Esophagus muscularis mucosa (tissue), 4 donors: ENCODE measurements at places on chromosomes 4 and X. TPM values are rescaled to one million over a fixed set of nuclear protein-coding genes. Genes with fewer than 3 reads are reported as not detected.

Gene KIT
- total RNA-seq, result 74.2 TPM

GRCh38 chr4:4609622-4610334 lies 67.9 kb upstream of the STX18 start:
- DNase-seq, result no peak

GRCh38 chrX:111823703-111824102 lies 52.3 kb upstream of the TRPC5OS start:
- DNase-seq, result no peak

Gene SHOX
- not detected for total RNA-seq

Gene RTL3
- 1.7 TPM for total RNA-seq

GRCh38 chr4:126939401-126939800 lies 693.4 kb upstream of the INTU start:
- no peak for DNase-seq

Gene HSD17B13
- total RNA-seq, result 0.80 TPM

Gene PNMA5
- total RNA-seq, result not detected

Gene VEGFC
- 7.6 TPM for total RNA-seq

DNA sequence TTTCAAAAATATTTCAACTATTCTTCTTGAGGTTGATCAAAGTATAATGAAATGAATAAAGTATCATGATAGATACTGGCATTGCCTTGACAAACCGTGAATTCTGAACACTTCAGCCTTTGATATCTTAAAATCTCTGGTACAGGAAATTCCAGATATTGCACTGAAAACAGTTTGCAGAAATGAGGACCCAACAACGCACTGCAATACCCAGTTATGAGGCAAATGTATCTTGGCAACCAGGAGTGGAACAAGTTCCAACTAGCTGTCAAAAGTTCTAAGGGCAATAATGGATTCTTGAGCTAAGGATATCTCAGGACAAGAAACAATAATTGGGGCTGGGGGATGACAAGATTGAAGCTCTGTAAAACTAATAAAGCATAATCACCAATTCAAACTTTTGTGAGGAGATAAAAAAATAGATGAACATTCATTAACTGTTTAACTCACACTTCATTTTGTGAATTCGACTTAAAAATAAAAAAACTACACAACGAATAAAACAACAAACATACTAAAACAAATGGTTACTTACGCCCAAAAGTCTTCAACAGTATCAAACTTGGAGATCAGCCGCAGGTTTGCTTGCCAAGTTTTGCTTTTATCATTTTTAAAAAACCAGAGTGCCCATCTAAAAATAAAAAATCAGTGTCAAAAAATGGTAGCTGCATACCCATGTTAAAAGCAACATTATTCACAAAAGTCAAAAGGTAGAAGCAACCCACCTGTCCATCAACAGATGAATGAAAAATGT lies 38.1 kb downstream of the EIF4E start:
- no peak for DNase-seq

Gene RBMXL3
- not detected for total RNA-seq

DNA sequence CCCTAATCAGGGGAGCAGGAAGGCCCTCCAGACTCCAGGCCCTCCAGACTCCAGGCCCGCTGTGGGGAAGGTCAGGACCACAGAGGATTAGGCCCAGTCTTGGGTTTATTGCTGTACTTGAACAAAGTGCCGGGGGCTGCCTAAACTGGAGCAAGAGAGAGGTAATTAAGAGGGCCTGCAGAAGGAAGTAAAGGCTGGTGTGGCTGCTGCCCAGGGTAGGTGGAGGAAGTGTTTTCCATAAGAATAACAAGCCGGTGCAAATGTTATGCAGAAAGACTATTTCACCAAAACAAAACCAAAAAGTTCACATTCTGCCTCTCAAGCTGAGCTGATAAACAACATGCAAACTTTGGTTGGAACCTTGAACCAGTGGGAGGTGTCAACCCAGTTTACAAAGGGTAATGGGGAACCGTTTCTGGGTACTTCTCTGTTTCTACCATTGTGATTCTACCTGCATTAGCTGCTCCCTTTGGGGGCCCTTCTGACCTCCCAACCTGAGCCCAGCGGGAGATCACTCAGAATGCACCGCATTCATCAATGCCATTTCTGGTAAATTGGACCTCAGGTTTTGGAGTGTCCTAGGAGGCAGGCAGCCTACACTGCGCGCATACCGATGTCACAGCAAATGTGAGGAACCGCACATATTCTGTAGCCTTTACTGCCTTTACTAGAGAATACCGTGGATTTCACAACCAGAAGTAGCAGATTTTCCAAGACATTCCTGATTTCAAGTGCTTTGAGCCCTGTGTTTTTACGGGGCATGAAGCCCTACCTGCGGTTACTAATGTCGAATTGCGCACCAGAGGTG lies 59.7 kb upstream of the BCOR start:
- no peak for DNase-seq

Gene TMEM271
- total RNA-seq, result not detected

Gene DEFB131A
- not detected for total RNA-seq
